Renal pelvis (tissue), 12 donors: ENCODE measurements at places on chromosomes 12 and 14. TPM values are rescaled to one million over a fixed set of nuclear protein-coding genes. Genes with fewer than 3 reads are reported as not detected.

DNA sequence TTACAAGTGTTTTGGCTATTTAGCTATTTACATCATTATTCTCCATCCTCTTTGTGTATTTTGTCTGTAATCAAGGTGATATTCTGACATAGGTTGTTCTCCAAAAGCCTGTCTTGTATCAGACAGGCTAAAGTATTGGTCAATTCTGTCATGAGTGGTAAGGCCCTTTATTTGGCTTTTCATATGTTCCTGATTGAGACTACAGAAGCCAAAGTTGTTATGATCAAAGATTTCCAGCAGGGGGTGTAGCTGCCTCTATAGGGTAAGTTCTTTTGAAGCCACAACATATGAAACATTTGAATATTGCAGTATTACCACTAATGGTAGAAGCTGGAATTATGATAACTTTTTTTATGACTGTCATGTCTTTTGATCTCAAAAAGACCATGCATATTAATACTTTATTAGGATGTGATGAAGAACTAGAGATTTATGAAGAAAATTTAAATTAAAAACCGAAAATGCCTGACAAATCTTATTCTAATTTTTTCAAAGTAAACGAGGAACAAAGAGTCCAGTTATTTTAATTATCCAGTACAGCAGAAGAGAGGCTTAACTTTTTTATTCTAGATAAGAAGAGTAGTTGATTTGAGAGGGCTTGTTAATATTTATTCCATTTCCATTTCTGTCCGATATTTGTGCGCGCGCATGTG is 3.4 kb upstream of the ARHGAP5 start:
- DNase-seq = peak; percentile 69

SLC6A12 gene
- polyA plus RNA-seq = 15.3 TPM

DNA sequence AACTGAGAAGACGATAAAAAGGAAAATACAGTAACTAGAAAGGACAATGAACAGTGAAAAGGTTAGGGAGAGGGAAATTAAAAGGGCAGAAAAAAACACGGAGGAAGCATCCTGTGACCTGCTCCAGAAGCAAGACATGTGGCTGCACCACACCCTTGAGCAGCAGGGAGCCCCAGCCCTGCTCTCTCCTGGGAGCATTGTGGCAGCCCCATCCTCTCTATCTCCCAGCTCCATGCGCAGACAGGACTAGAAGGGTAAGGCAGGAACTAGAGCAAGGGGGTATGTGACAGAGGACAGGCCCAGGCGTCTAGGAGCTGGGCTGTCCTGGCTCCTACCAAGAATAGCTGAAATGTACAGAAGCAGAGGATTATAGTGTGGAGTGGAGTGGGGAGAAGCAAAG is 38.6 kb upstream of the SMUG1 start:
- DNase-seq = no peak

IRF2BPL gene
- polyA plus RNA-seq = 43.2 TPM

STXBP6 gene
- polyA plus RNA-seq = 9.3 TPM

RNFT2 gene
- polyA plus RNA-seq = 4.2 TPM

CCDC196 gene
- polyA plus RNA-seq = 0.30 TPM

GRCh38 chr12:130522244-130522834 is 184.7 kb downstream of the PIWIL1 start:
- no peak for DNase-seq

SLC2A3 gene
- polyA plus RNA-seq = 19.7 TPM

KLRF1 gene
- polyA plus RNA-seq = 0.84 TPM

- DNase-seq = peak; percentile 33
Measured at GRCh38 chr12:89162589-89163261, 189.6 kb downstream of the DUSP6 start.

- no peak for DNase-seq
Measured at GRCh38 chr12:56029166-56029519, 8.3 kb downstream of the IKZF4 start.

TAS2R42 gene
- not detected for polyA plus RNA-seq
